ENCODE measurements at places on chromosomes 11 and 22.

- H3K27ac ChIP-seq: no peak overlapping the region
- DNase-seq: no peak
- no peak overlapping the region for H3K4me3 ChIP-seq
These were observed 108.0 kb upstream of the ALX4 start for GRCh38 chr11:44417731-44418455.

DNA sequence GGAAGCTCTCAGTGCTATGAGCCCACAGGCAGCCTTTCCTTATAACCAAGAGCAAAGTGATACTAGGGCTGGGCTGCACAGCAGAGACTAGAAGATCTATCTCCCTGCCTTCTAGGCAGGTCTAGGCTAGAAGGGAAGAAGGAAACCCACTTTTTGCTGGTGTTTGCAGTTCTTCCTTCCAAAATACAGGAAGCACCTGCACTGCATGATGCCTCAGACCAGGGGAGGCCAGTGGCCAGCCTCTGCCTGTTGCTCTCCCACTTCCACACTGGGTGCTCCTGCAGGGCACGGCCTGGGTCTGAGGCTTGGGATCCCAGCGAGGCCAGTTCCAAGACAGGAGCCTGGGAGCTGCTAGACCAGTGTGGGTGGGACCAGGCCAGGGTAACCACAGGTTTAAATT is 6.0 kb upstream of the UCP3 start:
- H3K27ac ChIP-seq: no peak overlapping the region
- DNase-seq: no peak
- H3K4me3 ChIP-seq: no peak overlapping the region
- H3K27me3 ChIP-seq: no peaks in the 10 kb centered on the region
- peaks cover 54% of the 10 kb centered on the region for H3K36me3 ChIP-seq

DNA sequence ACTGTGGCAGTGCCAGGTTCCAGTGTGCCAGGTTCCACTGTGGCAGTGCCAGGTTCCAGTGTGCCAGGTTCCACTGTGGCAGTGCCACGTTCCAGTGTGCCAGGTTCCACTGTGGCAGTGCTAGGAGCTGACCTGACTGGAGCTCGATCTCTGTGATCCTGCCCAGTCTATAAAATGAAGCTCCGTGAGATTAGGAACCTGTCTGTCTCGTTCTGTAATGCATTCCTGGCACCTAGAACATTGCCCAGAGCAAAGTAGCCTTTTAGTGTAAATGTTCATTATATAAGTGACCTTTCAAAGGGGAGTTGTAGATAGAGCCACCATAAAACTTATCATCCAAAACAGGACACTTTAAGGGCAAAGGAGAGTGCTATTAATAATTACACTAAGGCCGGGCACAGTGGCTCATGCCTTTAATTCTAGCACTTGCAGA is 36.0 kb downstream of the ART5 start:
- H3K4me3 ChIP-seq: no peak overlapping the region
- DNase-seq: no peak
- no peak overlapping the region for H3K27ac ChIP-seq
- no peaks in the 10 kb centered on the region for H3K27me3 ChIP-seq
- H3K36me3 ChIP-seq: no peaks in the 10 kb centered on the region

GRCh38 chr11:131672191-131672590 is 301.8 kb downstream of the NTM start:
- no peak overlapping the region for H3K27ac ChIP-seq
- peaks cover 3% of the 10 kb centered on the region for H3K4me1 ChIP-seq
- DNase-seq: no peak
- no peak overlapping the region for H3K4me3 ChIP-seq

DNA sequence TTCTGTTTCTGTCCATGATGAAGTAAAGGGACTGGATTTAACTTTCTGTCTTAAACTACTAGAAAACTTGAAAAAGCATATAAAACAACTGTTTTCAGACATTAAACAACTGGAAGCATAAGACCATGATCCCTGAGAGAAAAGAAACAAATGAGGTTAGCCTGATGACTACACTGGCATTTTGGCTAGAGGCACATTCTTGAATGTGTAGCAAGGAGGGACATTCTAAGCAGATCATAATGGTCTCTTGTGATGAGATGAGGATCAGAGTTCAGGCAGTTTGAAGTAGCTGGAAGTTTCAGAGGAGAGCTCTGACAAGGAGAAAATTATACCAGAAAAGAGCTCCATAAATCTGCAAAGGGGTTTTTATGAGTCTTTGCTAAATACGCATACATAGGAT is 75.4 kb downstream of the AASDHPPT start:
- no peak for DNase-seq
- H3K4me3 ChIP-seq: no peak overlapping the region
- H3K4me1 ChIP-seq: no peaks in the 10 kb centered on the region
- H3K36me3 ChIP-seq: no peaks in the 10 kb centered on the region
- H3K27ac ChIP-seq: no peak overlapping the region

DNA sequence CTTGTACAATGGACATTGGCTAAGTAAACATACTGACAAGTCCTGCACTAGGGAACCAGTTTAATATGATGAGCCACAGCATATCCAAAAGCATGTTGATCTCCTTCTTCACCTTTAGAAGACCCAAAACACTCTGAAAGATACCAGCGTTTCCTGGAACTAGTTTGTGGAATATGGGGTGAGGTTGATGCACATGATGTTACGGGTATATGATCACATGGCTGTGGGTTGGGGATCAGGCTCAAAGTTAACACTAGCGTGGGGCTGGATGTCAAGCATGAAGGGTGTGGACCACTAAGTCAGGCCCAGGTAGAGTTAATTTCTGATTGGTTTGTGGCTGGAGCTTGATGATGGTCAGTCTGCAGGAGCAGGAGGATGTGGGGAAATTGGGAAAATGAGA is 9.0 kb downstream of the IGLL5 start:
- H3K4me3 ChIP-seq: no peak overlapping the region
- no peak overlapping the region for H3K27ac ChIP-seq
- no peaks in the 10 kb centered on the region for H3K36me3 ChIP-seq
- H3K27me3 ChIP-seq: peaks cover 31% of the 10 kb centered on the region

DNA sequence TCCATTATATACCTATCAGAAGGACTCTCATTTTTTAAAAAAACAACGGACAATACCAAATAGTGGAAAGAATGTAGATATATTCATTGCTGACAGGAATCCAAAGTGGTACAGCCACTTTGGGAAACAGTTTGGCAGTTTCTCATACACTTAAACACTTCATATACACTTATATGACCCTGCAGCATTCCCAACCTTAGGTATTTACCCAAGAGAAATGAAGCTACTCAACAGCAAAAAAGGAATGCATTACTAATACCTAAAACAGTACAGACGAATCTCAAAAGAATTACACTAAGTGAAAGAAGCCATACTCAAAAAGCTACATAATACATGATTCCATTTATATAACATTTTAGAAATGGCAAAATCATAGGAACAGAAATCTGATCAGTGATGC is 51.5 kb downstream of the RBFOX2 start:
- no peak overlapping the region for H3K4me3 ChIP-seq
- no peaks in the 10 kb centered on the region for H3K36me3 ChIP-seq
- DNase-seq: no peak
- H3K27me3 ChIP-seq: peaks cover 9% of the 10 kb centered on the region
- no peak overlapping the region for H3K27ac ChIP-seq
- H3K4me1 ChIP-seq: peaks cover under 1% of the 10 kb centered on the region

DNA sequence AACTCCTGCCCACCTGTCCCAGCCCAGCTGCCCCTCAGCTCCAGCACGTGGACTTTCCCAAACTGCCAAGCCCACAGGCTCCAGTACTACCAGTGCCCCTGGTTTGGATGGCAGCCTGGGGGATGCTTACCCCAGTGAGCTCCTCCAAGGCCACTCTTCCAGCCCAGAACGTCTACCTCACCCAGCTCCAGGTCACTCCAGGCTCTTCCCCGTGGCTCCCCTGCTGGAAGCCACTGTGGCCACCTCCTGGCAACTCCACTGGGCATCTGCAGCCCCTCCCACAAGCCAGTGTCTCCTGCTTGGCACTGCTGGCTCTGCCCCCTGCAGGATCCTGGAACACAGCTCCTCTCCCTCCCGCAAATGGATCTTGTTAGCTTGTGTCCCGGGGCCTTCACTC is 29.3 kb downstream of the LMO1 start:
- H3K27ac ChIP-seq: no peak overlapping the region
- peaks cover 13% of the 10 kb centered on the region for H3K4me1 ChIP-seq
- H3K4me3 ChIP-seq: no peak overlapping the region
- DNase-seq: no peak
- no peaks in the 10 kb centered on the region for H3K36me3 ChIP-seq
- no peaks in the 10 kb centered on the region for H3K27me3 ChIP-seq

GRCh38 chr11:103525069-103525468 is 415.8 kb downstream of the DYNC2H1 start:
- DNase-seq: no peak
- no peaks in the 10 kb centered on the region for H3K4me1 ChIP-seq
- no peak overlapping the region for H3K4me3 ChIP-seq
- H3K36me3 ChIP-seq: no peaks in the 10 kb centered on the region

- H3K4me3 ChIP-seq: no peak overlapping the region
- H3K4me1 ChIP-seq: peaks cover 5% of the 10 kb centered on the region
- H3K27ac ChIP-seq: no peak overlapping the region
These were observed 99.4 kb upstream of the DRD2 start for GRCh38 chr11:113574586-113574985.
